ENCODE measurements at places on chromosomes 11 and 22.

DNA sequence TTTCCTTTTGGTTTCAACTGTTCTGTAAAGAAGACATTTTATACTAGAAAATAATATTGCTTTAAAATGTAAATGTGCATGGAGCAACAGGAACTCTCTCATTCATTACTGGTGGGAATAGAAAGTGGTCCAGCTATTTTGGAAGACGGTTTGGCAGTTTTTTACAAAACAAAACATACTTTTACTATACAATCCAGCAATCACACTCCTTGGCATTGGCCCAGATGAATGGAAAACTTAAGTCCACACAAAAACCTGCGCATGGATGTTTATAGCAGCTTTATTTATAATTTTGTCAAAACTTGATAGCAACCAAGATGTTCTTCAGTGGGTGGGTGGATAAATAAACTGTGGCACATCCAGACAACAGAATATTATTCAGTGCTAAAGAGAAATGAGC lies 49.9 kb upstream of the SEPTIN5 start:
- DNase-seq: no peak

DNA sequence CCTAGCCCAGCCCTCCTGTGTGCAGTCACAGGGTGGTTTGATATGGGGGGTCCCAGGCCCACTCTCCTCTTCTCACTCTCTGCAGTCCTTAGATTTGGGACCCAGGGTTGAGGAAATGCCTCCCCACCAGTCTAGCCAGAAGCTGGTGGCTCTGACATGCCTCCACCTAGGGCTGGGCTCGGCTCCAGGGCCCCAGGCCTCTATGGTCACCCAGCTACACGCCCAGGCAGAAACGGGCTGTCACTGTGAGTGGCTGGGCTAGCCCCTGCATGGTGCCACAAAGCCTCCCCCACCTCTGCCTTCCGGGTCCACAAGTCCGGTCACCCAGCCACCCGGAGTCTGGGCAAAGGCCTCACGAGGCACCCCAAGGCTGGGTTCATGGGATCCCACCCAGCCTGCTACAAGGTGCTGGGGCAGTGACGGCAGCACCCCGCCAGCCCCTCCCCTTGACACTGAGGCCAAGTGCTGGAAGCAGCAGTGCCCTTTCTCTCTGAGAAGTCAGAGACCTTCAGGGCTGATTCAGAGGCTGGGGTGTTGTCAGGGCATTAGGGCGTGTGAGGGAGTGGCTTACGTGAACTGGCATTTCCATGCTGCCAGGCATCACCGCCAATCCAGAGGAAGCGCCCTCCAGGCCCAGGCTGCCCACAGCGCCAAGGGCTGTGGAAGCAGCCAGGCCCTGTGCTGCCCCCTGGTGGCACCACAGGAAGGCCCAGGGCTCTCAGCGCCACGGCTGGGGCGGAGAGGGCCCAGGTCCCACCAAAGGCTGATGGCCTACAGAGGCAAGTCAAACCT lies 638 bp upstream of the PITPNM1 start:
- DNase-seq: peak; percentile 77

- no peak for DNase-seq
Observed at GRCh38 chr11:63616953-63617352, 2.7 kb upstream of the PLAAT3 start.

- DNase-seq: no peak
Observed at GRCh38 chr11:2752923-2753322, 53.1 kb upstream of the KCNQ1OT1 start.

DNA sequence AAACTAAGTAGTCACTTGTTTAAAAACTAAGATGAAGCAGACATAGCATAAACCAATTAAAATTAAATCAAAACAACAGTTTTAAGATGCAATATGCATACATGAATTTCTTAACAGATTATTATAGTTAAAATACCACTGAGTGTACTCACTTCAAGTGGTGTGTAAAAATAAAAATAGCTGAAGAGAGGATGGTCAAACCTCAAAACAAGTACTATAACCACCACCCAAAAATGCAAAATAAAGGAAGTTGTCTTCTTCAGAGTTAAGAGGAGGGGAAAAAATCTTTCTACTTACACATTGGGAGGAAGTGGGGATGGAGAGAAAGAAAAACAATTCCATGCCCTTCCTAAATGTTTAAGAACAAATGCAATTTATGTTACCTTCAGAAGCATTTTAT lies 31.9 kb downstream of the RRAS2 start:
- no peak for DNase-seq

DNA sequence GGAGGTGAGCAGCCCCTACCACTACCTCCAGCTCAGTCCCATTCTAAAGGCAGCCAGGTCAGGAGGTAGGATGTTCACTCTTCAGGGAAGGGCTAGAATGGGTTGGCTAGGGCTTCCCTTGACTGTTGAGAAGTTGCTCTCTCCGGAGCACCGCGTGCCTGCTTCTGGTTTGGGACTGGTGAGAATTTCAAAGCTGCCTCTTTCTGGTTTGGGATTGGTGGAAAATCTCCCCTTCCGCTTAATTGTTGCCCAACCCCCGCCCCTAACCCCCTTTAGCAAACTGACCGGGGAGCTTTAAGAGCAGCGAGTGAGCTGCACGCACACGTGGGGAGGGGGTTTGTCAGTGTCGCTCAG lies 686 bp downstream of the USP2 start:
- no peak for DNase-seq

DNA sequence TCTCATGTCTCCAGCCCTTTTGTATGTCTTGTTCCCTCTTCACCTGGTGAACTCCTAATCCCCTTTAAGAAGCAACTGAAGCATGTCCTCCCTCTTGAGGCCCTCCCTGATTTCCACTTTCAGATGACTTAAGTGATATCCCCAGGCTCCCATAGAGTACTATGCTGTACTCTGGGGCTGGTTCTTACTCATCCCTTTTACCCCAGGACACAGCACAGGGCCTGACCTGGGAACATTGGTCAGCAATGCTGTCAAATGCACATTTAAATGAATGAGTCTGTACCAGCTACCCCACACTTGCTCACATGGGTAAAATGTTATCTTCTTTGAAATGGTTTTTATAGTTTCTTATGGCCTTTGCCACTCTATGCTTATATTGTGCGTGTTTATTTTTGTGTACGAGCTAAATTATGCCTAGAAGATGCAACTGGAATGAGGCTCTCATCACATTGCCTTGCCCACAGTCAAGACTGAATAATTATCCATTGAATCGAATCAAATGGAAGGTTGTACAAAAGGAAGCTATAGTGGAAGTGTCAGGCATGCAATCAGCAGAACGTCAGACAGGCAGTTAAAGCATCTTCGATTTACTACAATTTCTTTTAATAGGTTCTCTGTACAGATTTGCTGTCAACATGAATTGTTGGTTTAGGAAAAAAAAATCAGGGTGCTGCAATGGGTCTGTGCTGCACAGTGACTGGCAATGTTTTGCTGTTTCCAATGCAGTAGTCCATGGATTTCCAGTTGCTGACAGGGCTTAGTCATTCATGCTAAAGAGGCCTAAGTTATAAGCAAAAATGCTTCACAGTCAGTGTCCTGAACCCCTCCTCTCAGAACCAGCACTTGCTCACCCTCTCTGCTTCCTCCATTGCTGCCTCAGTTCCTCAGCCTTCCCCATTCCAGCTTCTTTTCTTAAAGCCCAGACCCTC lies 79.5 kb downstream of the PARVA start:
- DNase-seq: no peak

DNA sequence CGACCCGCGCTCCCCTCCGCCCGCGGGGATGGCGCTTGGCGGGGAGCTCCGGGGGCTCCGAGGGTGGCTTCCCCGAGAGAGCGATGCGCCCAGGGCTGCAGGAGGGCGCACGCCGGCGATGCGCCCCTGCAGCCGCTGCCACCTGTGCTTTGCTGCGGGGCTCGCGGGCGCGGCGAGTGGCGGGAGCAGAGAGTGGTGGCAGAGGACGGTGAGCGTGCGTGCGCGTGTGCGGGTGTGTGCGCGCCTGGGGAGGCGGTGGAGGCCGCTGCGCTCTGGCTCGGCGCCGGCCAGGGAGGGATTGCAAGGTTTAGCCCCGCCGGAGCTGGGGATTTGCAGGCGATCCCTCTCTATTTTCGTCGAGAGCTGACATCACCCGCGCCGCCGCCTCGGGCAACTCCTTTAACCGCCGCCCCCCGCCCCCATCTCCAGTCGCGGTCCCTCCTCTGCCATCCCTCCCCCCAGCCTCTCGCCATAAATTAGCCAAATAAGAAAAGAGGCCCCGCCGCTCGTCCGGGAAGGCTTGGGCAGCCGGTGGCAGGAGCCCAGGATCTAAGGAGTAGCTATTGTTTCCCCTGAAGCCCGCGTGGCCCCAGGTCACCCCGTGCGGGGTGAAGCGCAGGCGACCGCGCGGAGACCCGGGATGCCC lies at the start of gene SLC1A2:
Gene SLC1A2, minus strand, starts transcription at position 375 of the 646 bp plus-strand sequence. CDS start 592 bp downstream, outside the sequence.
- no peak for DNase-seq

- DNase-seq: no peak
Observed at GRCh38 chr11:93689240-93689639, 27.8 kb downstream of the CEP295 start.

GRCh38 chr11:70525466-70525865 lies 127.1 kb downstream of the CTTN start:
- no peak for DNase-seq

DNA sequence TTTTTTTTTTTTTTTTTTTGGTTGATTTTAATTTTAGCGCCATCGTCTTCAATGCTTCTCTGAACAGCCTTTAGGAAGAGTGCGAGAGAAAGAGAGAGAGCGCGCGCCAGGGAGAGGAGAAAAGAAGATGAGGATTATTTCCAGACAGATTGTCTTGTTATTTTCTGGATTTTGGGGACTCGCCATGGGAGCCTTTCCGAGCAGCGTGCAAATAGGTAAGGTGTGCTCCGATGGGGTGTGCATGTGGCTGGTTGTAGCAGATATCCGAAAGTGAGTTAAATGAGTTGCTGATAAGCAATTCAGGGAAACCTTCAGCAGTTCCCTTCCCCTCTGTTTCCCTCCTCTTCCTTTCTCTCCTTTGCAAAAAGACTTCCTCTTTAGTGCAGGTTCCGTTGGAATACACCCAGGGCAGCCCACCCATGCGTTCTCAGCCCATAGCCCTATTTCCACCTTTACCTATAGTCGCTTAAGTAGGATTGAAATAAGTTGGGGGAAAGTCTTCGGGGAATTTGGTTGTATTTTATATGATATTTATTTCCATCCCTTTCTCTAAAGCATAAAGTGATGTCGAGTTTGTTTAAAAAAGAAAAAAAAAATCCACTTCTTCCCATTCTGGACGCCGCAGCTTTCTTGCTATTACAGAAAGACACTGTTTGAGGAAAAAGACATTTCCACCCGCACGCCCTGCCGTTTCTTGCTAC lies 1.1 kb downstream of the GRIA4 start:
- no peak for DNase-seq

GRCh38 chr11:106063009-106063408 lies 14.1 kb downstream of the KBTBD3 start:
- DNase-seq: no peak

GRCh38 chr11:86728562-86728961 lies 56.1 kb upstream of the ME3 start:
- no peak for DNase-seq

DNA sequence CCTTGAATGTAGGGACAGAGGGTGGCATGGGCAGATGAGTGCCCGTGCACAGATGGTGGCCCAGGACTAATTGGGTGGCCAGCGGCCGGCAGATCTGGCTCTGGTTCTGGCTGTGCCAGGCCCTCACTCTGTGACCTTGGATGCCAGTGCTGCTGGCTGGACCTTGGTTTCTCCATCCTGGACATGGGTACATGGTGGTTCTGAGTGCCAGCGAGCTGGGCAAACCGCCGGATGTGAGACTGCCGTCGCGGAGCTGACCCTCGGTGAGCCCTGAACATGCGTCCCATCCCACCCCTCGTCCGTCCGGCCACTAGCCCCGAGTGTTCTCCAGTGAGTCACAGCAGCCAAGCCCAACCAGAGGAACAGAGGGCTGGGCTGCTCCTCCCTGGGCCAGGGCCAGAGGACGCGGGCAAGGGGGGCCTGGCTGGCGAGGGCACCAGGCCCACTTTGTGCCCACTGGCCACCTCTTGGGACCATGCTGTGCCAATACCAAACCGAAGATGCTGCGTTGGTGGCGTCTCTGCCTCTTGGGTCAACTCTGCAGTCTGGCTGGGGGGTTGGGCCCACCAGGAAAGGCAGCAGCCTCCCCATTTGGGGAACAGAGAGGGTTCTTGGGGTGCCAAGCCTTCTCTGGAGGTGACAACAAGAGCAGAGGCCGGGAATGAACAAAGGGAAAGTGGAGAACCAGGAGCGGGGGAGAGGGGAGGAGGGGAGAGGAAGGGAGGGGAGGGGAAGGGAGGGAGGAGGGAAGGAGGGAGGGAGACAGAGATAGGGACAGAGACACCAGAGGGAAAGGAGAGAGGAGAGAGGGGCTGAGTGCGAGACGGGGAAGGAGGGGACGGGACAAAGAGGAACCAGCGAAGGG lies 10.7 kb downstream of the LSP1 start:
- DNase-seq: no peak

DNA sequence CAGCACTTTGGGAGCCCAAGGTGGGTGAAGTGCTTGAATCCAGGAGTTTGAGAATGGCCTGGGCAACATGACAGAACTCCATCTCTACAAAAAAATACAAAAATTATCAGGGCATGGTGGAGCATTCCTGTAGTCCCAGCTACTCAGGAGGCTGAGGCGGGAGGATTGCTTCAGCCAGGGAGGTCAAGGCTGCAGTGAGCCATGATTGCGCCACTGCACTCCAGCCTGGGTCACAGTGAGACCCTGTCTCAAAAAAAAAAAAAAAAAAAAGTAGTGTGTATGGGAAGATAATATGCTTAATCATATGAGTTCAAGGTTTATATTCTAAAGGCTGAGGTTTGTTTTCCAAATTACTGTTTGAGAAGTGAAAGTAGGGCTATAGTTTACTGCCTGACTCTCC lies 10.7 kb downstream of the LDHAL6A start:
- DNase-seq: no peak

DNA sequence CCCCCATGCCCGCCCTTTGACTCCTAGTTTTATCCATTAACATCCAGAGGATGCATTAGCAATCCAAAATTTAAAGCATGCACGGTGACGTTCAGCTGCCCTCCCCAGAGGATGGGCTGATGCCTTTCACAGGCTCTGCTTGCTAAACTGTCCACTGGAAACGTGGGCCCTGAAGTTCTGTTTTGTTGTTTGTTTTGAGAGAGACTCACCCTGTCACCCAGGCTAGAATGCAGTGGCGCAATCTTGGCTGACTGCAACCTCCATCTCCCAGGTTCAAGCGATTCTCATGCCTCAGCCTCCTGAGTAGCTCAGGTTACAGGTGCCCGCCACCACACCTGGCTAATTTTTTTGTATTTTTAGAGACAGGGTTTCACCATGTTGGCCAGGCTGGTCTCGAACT lies 39.3 kb downstream of the NFRKB start:
- no peak for DNase-seq

- no peak for DNase-seq
Observed at GRCh38 chr22:44646668-44647067, 55.3 kb upstream of the PRR5 start.

GRCh38 chr11:73384872-73385689 lies 8.9 kb downstream of the RELT start:
- no peak for DNase-seq

- DNase-seq: no peak
Observed at GRCh38 chr11:61477126-61477525, 31.4 kb upstream of the LRRC10B start.

GRCh38 chr11:94459576-94459975 lies 34.1 kb downstream of the MRE11 start:
- DNase-seq: no peak

- no peak for DNase-seq
Observed at GRCh38 chr11:45215098-45215865, 68.8 kb downstream of the PRDM11 start.

- no peak for DNase-seq
Observed at GRCh38 chr11:27995083-27995482, 112.9 kb downstream of the KIF18A start.

GRCh38 chr22:45948081-45948648 lies 28.8 kb downstream of the WNT7B start:
- no peak for DNase-seq

- no peak for DNase-seq
Observed at GRCh38 chr11:68508425-68508824, 47.9 kb downstream of the PPP6R3 start.

GRCh38 chr11:113729456-113729855 lies 23.3 kb upstream of the TMPRSS5 start:
- no peak for DNase-seq
